CD8-positive, alpha-beta memory T cell (primary cell): ENCODE measurements at places on chromosomes 3 and 15.

DNA sequence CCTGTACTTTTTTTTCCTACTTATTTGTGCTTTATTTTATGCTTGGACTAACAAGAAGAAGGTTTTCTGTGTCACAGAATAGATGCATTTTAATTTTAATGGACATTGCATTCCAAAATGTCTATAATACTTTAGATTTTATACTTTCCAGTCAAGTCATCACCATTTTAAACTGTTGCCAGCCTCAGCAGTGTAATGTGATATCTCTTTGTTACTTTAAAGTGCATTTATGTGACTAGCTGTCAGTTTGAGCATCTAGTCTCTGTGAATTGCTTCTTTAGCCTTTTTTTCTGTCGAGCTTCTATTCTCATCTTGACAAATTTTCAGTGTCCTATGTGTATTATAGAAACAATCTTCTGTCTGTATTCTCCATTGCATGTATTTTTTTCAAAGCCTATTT is 511.4 kb upstream of the CBLB start:
- no peak overlapping the region for H3K27ac ChIP-seq
- H3K4me1 ChIP-seq, result no peaks in the 10 kb centered on the region
- DNase-seq, result no peak
- H3K27me3 ChIP-seq, result no peaks in the 10 kb centered on the region

GRCh38 chr15:76258460-76258859 is 52.8 kb downstream of the ETFA start:
- no peak overlapping the region for H3K4me3 ChIP-seq
- H3K4me1 ChIP-seq, result no peaks in the 10 kb centered on the region
- no peak overlapping the region for H3K27ac ChIP-seq
- no peak for DNase-seq
- no peaks in the 10 kb centered on the region for H3K36me3 ChIP-seq

- H3K36me3 ChIP-seq, result no peaks in the 10 kb centered on the region
- H3K27ac ChIP-seq, result no peak overlapping the region
- no peaks in the 10 kb centered on the region for H3K27me3 ChIP-seq
Measured at GRCh38 chr3:192637803-192638202, 89.5 kb downstream of the FGF12 start.

DNA sequence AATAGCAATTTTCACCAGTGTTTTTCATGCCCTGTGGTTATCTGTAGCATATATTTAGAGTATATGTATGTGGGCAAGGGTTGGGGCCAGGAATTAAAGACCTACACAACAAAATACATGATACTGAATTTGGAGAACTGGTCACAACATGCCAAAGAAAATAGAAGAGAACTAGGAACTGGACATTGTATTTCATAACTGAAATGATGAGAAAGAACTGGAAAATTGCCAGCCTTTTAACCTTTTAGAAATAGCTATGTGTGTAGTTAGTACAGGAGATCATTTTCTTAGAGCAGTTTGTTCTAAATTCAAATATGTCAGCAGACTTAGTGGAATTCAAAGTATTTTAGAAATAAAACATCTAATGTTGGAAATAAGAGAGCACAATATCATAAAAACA is 227.1 kb upstream of the CGNL1 start:
- no peak overlapping the region for H3K4me3 ChIP-seq
- no peak for DNase-seq
- H3K27me3 ChIP-seq, result no peaks in the 10 kb centered on the region
- H3K4me1 ChIP-seq, result no peaks in the 10 kb centered on the region
- H3K27ac ChIP-seq, result no peak overlapping the region

DNA sequence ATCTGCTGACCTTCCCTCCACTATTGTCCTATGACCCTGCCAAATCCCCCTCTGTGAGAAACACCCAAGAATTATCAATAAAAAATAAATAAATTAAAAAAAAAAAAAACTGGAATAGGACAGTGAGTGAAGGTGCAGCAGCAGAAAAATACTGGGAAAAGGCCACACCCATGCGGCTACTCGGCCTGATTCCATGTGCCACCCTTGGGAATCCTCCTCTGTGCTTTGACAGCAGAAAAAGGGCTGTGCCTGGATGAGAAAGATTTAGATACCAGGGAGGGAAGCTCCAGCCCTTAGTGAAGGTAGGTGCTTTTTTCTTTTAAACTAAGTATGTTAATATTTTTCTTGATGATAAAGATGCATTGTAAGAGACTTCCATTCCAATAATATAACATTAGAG is 107.8 kb downstream of the CTNNB1 start:
- no peaks in the 10 kb centered on the region for H3K4me1 ChIP-seq
- no peak overlapping the region for H3K27ac ChIP-seq
- H3K27me3 ChIP-seq, result no peaks in the 10 kb centered on the region
- no peaks in the 10 kb centered on the region for H3K36me3 ChIP-seq
- H3K4me3 ChIP-seq, result no peak overlapping the region
- DNase-seq, result no peak

DNA sequence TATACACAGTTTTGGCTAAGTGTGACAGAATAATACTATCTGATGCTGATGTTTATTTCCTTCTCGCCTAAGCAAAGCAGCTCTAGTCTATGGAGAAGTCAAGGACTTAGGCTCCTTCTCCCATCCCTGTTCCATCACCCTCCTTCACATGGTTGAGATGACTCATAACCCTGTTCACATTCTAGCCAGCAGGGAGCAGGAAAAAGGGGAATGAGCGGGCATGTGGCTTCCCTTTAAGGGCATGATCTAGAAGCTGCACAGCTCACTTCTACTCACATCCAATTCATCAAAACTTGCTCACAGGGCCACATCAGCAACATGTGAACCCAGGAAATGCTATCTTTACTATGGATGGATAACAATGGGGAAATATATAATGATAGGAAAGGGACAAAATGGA is 40.9 kb downstream of the CBLB start:
- H3K36me3 ChIP-seq, result no peaks in the 10 kb centered on the region
- no peak for DNase-seq
- no peak overlapping the region for H3K27ac ChIP-seq
- no peaks in the 10 kb centered on the region for H3K27me3 ChIP-seq
- H3K4me3 ChIP-seq, result no peak overlapping the region
- H3K4me1 ChIP-seq, result peaks cover 77% of the 10 kb centered on the region

DNA sequence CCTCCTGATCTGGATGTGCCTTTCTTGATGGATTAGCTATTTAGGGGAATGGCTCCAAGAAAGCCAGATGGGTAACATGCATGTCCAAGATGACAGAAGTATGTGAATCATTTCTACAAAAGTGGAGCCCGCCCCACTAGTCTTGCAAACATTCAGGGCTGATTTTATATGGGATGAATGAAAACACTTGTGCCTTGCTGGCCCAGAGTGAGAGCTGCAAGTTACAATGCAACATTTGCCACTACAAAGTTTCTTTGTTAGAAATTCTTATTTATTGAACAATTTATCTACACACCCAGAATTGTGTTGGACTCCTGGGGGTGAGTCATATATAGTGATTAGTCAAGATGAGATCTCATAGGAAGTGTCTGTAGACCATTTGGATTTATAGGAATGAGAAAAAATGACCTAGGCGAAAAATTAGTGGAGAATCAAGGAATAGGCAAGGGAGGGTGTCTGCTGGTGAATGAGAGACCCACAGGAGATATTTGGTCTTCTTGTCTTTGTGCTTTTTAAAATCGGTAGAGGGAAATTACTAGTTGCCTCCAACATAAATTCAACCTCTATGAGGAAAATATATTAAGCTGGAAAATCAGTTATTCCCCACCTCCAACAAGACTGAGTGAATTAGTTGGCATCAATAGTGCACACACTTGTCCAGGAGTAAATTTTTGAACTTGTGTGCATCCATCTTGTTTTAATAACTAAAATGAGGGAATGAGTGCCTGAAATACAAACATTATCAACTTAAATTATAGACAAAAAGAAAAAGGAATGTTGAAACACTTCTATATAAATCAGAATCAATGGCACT is 53.5 kb upstream of the DCBLD2 start:
- H3K36me3 ChIP-seq, result no peaks in the 10 kb centered on the region
- H3K27me3 ChIP-seq, result no peaks in the 10 kb centered on the region
- no peak overlapping the region for H3K27ac ChIP-seq

- H3K4me1 ChIP-seq, result no peaks in the 10 kb centered on the region
- peaks cover 6% of the 10 kb centered on the region for H3K27me3 ChIP-seq
- no peaks in the 10 kb centered on the region for H3K36me3 ChIP-seq
Measured at GRCh38 chr3:45026957-45027356, 854 bp downstream of the CLEC3B start.

DNA sequence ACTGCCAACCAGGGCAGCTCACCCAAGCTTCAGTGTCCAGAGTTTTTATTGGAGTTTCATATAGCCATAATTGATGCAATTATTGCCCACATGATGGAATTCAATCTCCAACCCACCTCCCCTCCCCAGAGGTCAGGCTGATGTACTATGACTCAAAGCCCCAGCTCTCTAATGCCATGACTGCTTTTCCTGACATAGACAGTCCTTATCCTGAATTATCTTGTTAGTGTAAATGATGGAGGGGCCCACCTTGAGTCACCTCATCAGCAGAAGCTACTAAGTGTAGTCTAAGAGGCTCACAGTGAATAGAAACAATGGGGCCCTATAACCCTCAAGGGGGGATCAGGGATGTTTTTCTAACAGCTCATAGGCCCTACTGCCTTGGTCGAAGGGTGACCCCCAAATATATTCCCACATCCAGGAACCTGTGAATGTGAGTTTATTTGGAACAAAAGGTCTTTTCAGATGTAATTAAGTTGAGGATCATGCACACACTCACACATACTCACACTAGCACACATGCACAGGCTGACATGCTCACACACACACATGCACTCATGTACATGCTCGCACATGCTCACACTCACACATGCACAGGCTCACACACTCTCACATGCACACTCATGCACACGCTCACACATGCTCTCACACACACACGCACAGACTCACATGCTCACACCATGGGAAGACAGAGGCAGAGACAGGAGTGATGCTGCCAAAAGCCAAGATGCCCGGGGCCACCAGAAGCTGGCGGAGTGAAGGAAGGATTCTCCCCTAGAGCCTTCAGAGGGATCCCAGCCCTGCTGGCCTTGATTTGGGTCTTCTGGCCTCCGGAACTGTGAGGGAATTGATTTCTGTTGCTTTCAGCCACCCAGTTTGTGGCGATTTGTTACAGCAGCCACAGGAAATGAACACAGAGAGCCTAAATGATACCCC is 131.2 kb upstream of the SMAD3 start:
- no peaks in the 10 kb centered on the region for H3K36me3 ChIP-seq
- no peak overlapping the region for H3K4me3 ChIP-seq
- H3K27me3 ChIP-seq, result no peaks in the 10 kb centered on the region
- DNase-seq, result no peak

DNA sequence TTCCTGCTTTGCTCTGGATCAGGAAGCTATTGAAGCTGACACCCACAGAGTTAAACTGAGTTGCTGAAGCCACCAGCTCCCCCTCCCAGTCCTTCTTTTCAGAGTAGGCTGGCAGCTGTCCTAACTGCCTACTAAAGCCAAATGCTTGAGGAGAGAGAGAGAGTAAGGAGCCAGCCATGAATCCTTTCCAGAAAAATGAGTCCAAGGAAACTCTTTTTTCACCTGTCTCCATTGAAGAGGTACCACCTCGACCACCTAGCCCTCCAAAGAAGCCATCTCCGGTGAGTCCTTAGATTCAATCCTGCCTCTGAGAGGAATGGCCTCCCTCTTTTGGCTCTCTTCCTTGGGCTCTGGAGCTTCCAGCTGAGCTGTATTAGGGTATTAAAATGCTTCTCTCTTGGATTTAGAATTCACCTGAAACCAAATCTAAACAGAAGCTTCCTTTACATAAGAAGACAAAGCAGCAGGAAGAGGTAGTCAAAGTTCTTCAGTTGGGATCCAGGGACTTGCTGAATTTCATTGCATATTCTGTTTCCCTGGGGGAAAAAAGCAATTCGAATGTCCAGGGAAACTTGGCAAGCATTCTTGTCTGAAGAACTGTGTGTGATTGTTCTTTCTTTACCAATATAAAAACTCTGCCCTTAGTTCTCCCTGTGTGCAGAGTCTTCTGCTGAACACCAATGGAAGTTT is at the start of gene SLC15A2:
TSS of gene SLC15A2 (plus strand) at position 101 of the 690 bp plus-strand sequence. CDS start at position 177, 76 bp downstream.
- no peaks in the 10 kb centered on the region for H3K4me1 ChIP-seq
- H3K4me3 ChIP-seq, result no peak within 1 kb of the TSS
- no peaks in the 10 kb centered on the region for H3K27me3 ChIP-seq

- H3K4me1 ChIP-seq, result no peaks in the 10 kb centered on the region
- no peak overlapping the region for H3K4me3 ChIP-seq
- no peak for DNase-seq
- no peaks in the 10 kb centered on the region for H3K36me3 ChIP-seq
- H3K27me3 ChIP-seq, result no peaks in the 10 kb centered on the region
- H3K27ac ChIP-seq, result no peak overlapping the region
Measured at GRCh38 chr3:154486949-154487348, 57.0 kb upstream of the GPR149 start.

DNA sequence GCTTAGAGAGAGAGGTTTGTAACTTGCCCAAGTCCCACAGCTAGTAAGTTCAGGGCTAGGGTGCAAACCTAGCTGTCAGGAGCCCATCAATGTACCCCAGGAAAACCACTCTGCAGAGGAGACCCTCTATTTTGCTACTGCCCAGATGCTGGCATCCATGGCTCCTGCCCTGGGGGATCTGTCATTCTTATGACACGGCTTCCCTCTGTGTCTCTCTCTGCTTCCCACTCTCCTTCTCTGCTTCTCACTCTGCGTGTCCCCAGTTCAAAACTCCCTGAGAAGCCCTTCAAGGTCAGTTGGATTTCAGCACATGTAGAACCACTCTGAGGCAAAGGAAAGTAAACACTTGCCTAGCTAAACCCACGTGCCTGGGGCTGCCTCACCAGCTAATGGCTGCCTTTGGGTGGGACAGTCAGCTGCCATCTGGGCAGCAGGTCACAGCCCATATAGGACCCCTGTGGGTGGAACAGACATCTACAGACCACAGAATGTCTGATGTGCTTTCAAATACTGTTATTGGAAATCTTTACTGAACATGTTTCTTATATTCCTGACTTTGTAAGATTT is 29.4 kb upstream of the SLCO2A1 start:
- no peaks in the 10 kb centered on the region for H3K27me3 ChIP-seq
- no peak overlapping the region for H3K4me3 ChIP-seq
- H3K36me3 ChIP-seq, result no peaks in the 10 kb centered on the region

DNA sequence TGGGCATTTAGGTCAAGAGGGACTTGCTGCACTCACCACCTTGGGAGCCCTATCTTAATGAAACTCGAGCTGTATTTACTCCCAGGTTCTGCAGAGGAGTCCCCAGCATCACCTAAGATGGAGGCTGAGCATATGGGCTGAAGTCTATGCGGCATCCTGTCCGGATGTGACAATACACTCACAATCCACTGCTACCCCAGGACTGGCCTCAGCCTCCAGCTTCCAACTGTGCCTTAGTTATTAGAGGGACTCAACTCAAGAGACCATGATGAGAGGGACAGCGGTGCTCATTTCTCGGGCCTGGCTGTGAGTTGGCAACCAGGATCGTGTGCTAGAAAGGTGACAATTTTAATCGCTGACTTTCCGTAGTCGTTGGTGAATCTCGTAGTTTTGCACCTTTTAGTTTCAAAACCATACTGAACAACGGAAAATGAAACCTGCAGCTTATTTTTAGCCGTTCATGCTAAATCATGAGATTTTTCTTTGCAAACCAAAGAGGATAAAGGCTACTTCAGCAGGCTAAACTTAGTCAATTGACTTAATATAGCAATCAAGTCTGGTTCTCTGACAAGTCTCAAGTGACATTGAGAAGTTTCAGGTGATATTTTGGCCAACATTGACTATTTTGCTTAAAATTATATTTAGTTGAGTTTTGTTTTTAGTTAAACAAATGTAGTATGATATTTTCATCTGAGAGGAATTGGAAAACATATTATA is 11.1 kb downstream of the ZBTB38 start:
- no peak overlapping the region for H3K4me3 ChIP-seq
- H3K36me3 ChIP-seq, result no peaks in the 10 kb centered on the region
